Caki2 (cell line): ENCODE measurements at places on chromosomes 6 and 20.

GRCh38 chr6:14546036-14546435 is 428.5 kb downstream of the CD83 start:
- no peak for DNase-seq

DNA sequence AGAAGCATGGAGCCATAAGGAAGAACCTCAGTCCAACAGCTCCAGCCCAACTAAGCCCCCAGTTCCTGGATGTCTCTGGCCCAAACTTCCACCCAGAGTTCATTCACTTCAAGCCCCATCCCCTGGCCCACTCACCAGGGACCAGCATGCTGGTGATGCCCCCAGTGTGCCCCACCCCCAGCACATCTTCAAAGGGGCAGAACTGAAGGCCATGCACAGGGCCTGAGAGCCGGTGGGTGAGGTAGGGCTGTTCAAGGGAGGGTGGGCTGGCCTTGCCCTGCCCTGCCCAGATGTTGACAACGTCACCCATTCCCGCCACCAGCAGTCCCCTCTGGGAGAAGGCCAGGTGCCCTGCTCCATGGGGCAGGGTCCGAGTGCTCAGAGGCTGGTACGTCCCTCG is 3.6 kb downstream of the B3GALT4 start:
- no peak for DNase-seq

- no peak for DNase-seq
Measured at GRCh38 chr6:155117785-155118184, 122.7 kb downstream of the TIAM2 start.

GRCh38 chr6:579339-579738 is 77.6 kb downstream of the HUS1B start:
- no peak for DNase-seq

GRCh38 chr20:43408848-43409576 is 48.7 kb upstream of the SRSF6 start:
- DNase-seq, result no peak

DNA sequence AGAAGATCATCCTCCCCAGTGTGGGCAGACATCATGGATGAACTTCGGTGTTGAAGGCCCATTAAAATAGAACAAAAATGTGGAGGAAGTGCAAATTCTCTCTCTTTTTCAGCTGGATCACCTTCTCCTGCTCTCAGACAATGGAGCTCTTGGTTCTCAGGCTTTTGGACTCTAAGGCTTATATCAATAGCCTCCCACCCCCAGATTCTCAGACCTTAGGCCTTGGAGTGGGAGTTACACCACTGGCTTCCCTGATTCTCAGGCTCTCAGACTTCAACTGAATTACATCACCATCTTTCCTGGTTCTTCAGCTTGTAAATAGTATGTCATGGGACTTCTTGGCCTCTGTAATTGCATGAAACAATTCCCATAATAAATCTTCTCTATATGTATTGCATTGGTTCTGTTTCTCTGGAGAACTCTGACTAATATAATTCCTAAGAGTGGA is 36.6 kb downstream of the NSFL1C start:
- no peak for DNase-seq

DNA sequence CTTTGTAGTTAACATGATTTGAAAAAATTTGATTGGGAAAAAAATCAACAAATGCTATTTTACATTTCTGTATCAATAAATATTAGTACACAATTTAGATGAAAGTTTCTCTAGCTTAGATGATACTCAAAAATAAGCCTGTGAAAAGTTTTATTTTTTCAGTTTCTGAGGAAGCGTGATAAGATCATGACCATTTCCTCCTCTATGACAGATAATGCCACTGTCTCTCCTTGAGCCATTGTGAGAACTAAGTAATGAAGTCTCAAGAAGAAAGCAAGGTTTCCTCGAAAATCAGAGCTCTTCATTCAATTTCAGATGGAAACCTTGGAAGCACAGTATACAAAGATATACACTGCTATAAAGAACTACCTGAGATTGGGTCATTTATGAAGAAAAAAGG is 395.0 kb downstream of the HDGFL1 start:
- no peak for DNase-seq

DNA sequence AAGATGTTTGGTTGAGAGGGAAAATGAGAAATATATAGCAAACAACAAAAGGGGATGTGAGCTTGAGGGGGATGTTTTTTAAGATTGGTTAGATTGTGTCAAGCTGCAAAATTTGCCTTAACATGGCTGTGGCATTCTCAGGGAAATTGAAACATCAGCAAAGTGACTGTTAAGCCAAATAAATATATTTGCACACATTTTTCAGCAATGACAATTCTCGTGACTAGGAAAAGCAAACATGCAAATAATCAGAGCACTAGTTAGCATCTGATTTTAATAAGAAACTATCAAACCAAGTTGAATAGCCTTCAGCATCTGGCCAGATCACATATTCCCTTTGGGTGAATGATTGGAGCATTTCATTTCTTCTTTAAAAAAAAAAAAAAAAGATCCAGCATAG is 262.8 kb downstream of the TBC1D7 start:
- no peak for DNase-seq

- no peak for DNase-seq
Measured at GRCh38 chr6:7224731-7225130, 88.3 kb downstream of the SSR1 start.

GRCh38 chr20:47172579-47172978 is 183.9 kb downstream of the ZMYND8 start:
- DNase-seq, result no peak

GRCh38 chr6:21033575-21034026 is 499.3 kb downstream of the CDKAL1 start:
- DNase-seq, result no peak

DNA sequence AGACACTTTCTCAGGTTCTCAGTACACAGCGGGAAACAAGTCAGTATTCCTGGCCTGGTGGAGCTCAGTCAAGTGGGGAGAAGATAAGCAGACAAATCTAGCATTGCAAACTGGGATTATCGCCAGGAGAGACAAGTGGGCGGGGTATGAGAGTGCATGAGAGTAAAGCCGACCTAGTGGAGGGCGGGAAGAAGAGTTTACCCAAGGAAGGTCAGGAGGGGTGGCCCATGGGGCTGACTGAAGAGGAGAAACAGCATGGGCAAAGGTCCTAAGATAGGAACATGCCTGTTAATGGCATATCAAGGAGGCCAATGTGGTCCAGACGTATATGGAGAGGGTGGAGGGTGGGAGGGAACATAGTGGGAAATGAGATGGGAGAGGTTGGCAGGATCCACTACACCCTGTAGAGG is 12.4 kb upstream of the CSNK2A1 start:
- DNase-seq, result peak; percentile 86

- peak; percentile 69 for DNase-seq
Measured at GRCh38 chr6:3813150-3813780, 35.9 kb upstream of the FAM50B start.

- DNase-seq, result no peak
Measured at GRCh38 chr20:6122111-6122872, 538 bp downstream of the FERMT1 start.

- DNase-seq, result no peak
Measured at GRCh38 chr6:37732688-37733087, 35.0 kb upstream of the MDGA1 start.

DNA sequence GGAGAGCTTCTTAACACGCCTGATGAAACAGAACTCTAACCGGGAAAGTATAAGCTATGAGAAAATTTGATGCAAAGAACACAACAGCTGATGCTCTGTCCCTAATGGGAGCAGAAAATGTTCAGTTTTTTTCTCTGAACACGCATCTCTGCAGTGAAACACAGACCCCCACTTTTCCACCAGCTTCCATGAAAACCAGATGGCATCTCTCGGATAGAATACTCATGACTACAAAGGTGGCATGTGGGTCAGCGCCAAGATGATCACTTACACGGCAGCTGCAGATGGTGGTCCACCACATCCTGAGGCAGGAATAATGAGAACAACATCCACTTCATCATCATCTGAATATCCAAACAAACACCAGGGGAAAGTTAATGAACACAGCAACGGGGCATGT is 85.2 kb upstream of the CNR1 start:
- no peak for DNase-seq

DNA sequence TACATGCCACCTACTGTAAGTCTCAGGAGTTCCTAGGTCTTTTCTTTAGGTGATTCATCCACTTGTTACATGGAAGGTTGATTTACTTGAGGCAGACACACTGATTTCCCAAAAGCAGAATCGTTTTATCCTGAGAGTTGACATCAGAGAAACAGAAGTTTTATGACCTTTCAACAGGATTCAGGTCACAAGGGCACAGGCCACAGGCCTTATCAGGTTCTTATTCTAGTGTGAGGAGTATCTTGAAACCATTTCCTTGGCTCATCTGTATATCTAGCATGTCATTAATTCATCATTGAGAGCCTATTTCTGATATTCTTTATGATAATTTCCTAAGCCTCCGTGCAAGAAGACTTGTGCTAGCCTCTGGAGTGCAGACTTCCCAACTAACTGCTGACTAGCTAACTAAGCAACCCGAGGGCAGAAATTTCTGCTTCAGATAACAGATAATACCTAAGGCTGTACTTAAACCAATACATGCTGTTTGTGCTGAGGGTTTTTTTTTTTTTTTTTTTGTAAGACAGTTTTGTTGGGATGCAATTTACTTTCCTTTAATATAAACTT is 44.9 kb upstream of the RFPL4B start:
- no peak for DNase-seq

- no peak for DNase-seq
Measured at GRCh38 chr6:138176652-138177232, 15.0 kb downstream of the ARFGEF3 start.

- no peak for DNase-seq
Measured at GRCh38 chr6:155115893-155116570, 120.9 kb downstream of the TIAM2 start.

DNA sequence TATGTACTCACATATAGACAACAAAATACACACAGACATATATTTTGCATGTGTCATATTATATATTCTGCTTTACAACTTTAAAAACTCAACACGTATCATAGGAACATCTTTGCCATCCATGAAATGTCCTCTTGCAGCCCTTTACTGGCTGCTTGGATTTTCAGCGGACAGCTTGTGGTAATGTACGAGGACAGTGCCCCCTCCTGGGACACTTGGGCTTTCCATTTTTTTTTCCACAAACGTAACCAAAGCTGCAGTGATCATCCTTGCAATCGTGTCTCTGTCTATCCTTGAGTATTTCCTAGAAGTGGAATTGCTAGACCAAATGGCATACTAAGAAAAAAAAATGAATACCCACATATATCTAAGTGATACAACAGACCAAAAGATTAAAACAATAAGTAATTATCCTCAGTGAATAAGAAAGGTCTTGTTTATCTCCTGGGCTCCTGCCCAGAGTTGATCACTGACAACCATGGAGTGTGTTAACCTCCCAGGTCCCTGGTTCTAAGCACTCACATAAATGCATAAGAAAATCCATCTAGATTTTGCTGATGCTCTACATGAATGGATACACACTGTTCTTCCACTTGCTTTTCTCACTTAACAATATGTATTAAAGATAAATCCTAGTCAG is 18.1 kb downstream of the BPI start:
- peak; percentile 26 for DNase-seq

DNA sequence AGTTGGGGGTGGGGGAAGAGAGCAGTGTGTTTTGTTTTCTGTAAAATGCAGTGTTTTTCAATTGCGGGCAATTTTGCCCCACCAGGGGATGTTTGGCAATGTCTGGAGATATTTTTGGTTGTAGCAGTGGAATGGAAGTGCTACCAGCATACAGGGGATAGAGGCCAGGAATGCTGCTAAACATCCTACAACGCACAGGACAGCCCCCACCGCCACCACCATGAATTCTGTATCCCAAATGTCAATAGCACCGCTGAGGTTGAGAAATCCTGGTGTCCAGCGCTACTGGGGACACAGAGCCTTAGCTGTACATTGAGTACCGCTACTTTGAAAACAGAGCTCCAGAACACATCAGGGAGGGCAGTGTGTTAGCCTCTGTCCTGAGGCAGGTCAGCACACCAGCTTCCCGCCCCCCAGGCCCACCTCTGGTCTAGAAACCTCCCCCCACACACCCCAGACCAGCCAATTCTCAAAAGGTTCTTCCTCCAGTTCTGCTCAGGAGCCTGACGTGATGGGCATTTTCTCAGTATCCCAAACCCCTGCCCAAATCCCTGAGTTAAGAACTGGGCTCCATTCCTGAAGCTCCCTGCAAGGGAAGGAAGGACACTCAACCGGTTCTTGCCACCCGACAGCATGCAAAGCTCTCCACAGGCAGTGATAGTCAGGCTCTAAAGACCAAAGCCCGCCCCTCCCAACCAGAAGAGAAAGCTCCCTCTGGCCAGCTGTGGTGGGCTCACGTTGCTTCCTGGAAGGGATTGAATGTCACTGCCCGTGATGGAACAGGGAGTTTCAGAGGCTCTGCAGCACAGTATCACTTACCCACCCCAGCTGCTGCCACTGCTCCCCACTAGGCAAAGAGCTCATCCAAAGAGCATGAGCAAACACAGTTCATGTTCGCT is 321.5 kb upstream of the JARID2 start:
- no peak for DNase-seq

- no peak for DNase-seq
Measured at GRCh38 chr20:43363506-43363905, 94.2 kb upstream of the SRSF6 start.

- no peak for DNase-seq
Measured at GRCh38 chr20:58690396-58691135, 2.0 kb upstream of the NPEPL1 start.

- no peak for DNase-seq
Measured at GRCh38 chr6:2477250-2477649, 231.8 kb upstream of the GMDS start.

- no peak for DNase-seq
Measured at GRCh38 chr6:119559586-119559985, 210.0 kb upstream of the MAN1A1 start.

- no peak for DNase-seq
Measured at GRCh38 chr20:45020236-45020886, 54.0 kb downstream of the STK4 start.

GRCh38 chr20:23255106-23255505 is 95.5 kb upstream of the NXT1 start:
- DNase-seq, result no peak

- DNase-seq, result no peak
Measured at GRCh38 chr6:113999284-113999683, 28.3 kb upstream of the HDAC2 start.

GRCh38 chr6:6724539-6725467 is 136.3 kb downstream of the LY86 start:
- peak; percentile 58 for DNase-seq

DNA sequence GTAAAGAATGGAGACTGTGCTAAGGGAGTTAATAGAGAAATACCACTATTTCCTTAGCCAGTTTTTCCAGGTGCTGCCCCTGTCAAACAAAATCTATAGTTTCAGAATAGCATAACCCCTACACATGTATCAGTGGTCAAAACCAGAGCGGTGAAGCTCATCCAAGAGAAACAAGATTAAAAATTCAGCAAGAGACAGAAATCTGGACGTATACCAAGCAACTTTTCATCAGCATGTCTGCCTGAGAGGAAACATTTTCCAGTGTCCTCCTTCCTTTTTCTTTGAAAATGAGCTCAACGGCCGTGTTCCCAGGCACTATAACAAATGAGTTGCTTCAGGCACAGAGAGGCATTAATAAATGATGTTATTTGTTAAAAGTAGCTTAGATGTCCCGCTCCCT is 416.5 kb downstream of the BCKDHB start:
- no peak for DNase-seq
